NCI-H187 treated with DMSO at 0.1 percent for 48 hours (cell line): ENCODE measurements at places on chromosomes 6 and 20.

- DNase-seq = no peak
Observed at GRCh38 chr6:145904868-145905267, 59.3 kb downstream of the SHPRH start.

GRCh38 chr6:163646133-163646532 lies 231.6 kb downstream of the QKI start:
- DNase-seq = no peak

- no peak for DNase-seq
Observed at GRCh38 chr6:83615025-83615999, 93.6 kb downstream of the SNAP91 start.

DNA sequence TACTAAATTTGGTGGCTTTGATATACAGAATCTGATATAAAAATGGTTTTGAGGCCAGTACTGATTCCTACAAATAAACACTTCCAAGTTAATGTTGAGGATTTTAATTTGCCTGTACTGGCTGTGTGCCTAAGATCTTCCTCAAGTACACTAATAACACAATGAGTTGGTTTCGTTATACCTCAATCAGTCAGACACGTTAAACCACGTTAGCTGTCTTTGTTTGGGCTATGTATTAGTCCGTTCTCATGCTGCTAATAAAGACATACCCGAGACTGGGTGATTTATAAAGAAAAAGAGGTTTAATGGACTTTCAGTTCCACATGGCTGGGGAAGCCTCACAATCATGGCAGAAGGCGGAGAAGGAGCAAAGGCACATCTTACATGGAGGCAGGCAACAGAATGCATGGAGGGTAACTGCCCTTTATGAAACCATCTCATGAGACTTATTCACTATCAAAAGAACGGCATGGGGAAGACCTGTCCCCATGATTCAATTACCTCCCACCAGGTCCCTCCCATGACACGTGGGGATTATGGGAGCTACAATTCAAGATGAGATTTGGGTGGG lies 46.2 kb downstream of the NT5E start:
- no peak for DNase-seq

- DNase-seq = no peak
Observed at GRCh38 chr6:42762426-42762859, 16.5 kb upstream of the TBCC start.

- DNase-seq = no peak
Observed at GRCh38 chr20:41224281-41224680, 86.9 kb downstream of the PLCG1 start.

- no peak for DNase-seq
Observed at GRCh38 chr6:81075974-81076373, 676.5 kb downstream of the TENT5A start.

- DNase-seq = peak; percentile 86
Observed at GRCh38 chr6:160030103-160030502, 61.2 kb downstream of the IGF2R start.

- no peak for DNase-seq
Observed at GRCh38 chr6:11392778-11393507, 144.6 kb upstream of the TMEM170B start.

DNA sequence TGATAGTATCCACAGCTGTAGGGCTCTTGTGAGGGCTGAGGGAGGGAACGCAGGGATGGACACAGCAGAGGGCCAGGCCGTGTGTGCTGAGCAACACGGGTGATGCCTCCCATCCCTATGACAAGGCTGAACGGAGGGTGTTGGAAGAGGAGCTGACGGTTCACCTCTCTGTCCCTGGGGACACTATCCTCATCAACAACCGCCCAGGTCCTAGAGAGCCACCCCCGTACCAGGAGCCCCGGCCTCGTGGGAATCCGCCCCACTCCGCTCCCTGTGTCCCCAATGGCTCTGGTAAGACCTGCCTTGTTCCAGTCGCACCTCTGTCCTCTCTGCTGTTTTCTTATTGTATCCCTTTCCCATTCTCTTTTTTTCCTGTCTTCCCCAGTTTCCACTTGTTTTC lies 10.1 kb downstream of the DDR1 start:
- DNase-seq = no peak

- no peak for DNase-seq
Observed at GRCh38 chr6:3831761-3832530, 17.2 kb upstream of the FAM50B start.

GRCh38 chr20:43191946-43192863 lies 2.5 kb upstream of the PTPRT start:
- DNase-seq = no peak

DNA sequence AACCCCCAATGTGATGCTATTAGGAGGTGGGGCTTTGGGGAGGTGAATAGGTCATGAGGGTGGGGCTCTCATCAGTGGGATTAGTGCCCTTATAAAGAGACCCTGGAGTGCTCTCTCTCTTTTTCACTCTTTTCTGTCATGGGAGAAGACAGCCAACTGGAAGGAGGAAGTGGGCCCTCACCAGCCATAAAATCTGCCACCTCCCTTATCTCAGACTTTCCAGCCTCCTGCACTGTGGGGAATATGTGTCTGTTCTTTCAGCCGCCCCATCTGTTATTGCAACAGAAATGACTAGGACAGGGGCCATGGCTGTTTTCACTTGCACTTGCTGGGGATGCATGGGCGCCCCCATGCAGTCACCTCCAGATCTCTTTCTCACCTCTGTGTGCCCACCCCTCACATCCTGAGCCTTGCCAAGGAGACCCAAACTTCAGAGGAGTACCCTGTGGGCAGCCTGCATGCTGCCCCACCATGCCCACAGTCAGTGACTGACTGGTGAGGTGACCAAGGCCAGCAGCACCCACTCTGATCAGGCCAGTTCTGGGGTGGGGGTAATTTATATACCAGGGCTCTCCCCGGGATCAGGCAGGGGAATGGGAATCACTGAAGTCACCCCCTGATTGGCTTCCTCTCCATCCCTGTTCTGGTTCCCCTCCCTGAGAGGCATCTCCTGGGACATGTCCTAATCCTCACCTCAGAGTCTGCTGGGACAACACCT lies 118.4 kb downstream of the ANKRD60 start:
- DNase-seq = no peak

DNA sequence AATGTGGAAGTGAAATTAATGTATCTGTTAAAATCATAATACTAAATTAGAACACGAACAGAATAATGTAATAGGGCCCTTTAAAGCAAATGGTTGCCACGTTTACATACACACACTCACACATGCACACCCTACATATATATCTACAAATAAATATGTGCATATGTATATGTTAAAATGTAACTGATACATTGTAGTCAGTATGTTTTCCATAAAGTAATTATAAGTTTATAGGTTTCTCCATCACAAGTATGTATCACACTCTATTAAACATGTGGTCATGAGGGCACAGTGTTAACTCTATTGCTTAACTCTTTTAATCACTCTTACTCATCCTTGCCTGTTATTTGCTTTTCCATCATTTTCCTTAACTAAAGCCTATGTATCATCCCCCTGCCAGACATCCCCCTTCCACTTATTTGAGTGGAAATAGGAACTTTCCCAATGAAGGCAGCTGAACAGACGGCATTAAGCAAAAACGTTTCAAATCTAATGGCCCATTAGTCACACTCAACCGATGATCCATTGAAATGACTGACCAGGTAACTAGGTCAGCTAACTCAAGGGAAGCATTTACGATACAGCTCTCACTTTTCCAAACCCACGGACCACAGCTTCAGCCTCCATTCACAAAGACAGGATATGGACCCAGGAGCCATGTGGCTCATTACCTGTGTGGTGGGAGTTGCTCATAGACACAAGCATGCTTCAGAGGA lies 89.3 kb downstream of the HAO1 start:
- no peak for DNase-seq

DNA sequence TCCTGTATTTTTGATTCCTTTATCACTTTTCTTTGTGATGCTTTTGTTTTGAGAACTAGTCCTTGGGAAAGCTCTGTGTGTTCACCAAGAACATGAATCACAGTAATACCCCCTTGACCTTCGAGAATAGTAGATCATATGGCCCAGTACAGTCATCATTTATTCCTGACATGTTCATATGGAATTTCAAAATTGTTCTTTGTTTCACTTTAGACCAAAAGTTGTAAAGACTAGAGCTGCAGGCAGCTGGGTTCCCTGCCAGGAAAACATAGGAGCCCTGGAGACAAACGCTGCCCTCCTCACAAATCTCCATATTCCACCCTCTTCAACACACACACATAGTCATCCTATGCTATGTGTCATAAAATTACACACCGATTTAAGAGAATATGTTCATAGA lies 621.2 kb upstream of the EYS start:
- no peak for DNase-seq

- peak; percentile 71 for DNase-seq
Observed at GRCh38 chr6:6942831-6943230, 164.9 kb upstream of the RREB1 start.

DNA sequence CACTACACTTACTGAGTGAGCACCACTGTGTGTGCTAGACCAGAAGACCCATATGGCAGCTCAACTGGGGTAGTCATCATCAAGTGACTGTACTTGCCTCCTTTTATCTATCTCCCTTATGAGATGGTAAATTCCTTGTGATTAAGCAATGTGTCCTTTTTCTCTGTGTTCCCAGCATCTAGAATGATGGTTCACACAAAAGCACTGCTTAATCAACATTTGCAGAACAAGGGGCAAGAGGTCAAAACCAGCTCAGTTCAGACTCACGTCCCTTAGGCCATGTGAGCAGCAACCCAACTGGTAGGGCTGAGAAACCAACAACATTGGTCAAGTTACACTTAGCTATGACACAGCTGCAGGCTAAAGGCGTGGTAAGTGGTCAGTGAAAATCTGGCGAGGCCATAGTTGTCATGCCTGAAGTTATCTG lies 10.0 kb downstream of the TRAM2 start:
- DNase-seq = no peak

- no peak for DNase-seq
Observed at GRCh38 chr6:20328924-20329300, 72.8 kb upstream of the E2F3 start.

DNA sequence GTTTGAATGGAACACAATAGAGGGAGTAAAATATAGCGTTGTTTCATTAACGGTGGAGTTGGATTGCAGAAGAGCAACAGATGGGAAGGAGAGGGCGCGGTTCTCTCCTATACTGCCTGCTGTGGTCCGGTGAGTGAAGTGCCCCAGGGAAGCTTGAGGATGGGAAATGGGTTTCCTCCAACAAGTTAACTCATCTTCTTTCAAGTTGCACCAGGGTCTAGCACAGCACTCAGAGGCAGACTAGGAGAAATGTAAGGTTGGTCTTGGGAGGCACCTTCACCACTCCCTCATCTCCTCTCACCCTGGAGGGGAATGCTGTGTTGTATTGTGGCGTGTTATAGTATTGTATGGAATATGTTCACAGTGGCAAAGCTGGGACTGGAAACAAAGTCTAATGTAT lies 96.9 kb upstream of the SLC24A3 start:
- no peak for DNase-seq

DNA sequence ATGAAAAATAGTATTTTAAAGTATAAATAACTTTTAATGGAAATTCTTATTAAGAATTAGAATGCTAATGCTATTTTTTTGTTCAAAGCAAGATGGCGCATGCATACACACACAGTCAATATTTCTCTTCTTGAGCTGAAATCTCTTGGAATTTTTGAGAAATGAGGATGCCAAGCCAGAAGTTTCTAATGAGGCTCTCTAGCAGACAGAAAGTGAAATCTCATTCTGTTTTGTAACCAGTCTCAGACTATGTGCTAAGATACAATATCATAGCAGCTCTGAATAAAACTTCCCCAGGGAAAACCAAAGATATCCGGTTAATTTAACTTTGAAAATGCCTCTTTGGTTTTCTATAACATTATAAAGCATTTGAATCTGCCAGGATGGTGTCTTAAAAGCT lies 97.2 kb upstream of the HDAC2 start:
- no peak for DNase-seq

GRCh38 chr6:91970700-91971099 lies 1383.8 kb upstream of the MAP3K7 start:
- DNase-seq = no peak

- no peak for DNase-seq
Observed at GRCh38 chr20:62858058-62858830, 3.4 kb downstream of the TCFL5 start.

GRCh38 chr6:33877982-33878535 lies 74.3 kb upstream of the MLN start:
- no peak for DNase-seq

GRCh38 chr6:169567819-169568218 lies 134.0 kb downstream of the WDR27 start:
- DNase-seq = no peak

DNA sequence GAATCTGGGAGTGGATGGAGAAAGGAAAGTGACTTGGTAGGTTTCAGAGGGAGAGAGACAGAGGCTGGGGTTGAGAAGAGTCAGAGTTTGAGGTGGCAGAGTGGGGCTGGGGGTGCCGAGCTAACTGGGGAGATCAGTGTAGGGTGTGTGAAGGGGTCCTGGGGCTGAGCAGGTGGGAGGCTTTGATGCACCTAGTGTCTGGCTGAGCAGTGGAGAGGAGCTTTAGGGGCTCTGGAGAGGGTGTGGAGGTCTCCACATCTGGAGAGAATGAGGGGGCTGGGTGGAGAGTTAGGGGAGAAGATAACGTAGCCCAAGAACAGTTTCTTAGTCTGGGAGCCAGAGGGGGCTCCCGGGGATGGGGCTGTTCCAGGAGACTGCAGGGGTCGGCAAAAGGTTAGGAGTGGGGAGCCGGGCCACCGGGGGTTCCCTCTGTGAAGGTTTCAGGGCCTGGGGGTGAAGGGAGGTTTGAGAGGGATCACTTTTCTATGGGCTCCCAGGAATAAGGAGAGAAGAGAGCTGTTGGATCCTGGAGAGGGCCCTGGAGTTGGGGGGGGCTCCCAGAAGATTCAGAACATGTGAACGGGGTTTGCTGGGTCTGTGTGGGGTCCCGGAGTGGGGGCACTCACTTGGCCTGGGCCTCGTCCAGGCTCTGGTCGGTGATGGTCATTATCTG lies 797 bp downstream of the PBX2 start:
- no peak for DNase-seq

GRCh38 chr6:16993396-16993795 lies 108.5 kb upstream of the STMND1 start:
- no peak for DNase-seq

- DNase-seq = no peak
Observed at GRCh38 chr20:37407573-37408002, 61.6 kb downstream of the SRC start.

GRCh38 chr6:11770546-11771466 lies 7.8 kb downstream of the ADTRP start:
- DNase-seq = no peak

- no peak for DNase-seq
Observed at GRCh38 chr6:10014557-10014956, 400.3 kb downstream of the TFAP2A start.

DNA sequence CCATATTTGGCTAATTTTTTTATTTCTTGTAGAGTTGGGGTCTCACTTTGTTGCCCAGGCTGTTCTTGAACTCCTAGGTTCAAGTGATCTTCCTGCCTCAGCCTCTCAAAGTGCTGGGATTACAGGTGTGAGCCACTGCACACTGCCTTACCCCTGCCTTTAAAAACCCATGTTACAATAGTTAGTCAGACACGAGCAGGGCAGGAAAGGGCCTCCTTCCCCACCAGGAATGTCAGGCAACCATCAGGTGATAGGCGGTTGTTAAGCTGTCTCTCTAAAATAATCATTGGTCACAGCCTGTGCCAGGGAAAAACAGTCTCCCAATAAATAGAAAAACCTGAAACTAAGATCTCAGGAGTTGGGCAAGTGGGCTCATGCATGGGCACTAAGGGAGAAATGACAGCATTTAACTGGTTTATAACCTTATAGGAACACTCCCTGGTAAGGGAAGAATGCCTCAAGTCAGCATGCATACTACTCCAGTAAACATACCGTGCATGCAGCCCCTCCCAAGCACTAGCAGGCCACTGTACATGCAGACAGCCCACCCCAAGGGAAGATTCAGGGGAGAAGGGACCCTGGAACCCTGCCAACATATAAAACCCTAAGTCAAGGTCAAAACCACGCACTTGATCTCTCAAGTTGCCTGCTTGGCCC lies 8.4 kb downstream of the OR2H2 start:
- DNase-seq = no peak
